ENCODE measurements at places on chromosomes 5 and 9.

DNA sequence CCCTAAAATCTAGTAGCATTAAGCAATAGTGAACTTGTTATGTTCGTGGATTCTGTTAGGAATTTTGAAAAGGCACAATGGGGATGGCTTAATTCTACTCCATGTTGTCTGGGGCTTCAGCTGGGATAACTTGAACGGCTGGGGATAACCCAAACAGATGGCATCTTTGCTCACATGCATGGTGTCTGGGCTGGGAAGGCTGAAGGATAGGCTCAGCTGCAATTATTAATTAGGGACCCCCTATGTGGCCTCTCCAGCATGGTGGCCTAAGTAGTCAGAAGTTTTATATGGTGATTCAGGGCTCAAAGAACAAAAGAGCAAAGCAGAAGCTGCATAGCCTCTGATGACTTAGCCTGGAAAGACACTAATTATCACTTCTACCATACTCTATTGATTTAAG is 551.1 kb downstream of the PSAT1 start:
- no peak for ATAC-seq

DNA sequence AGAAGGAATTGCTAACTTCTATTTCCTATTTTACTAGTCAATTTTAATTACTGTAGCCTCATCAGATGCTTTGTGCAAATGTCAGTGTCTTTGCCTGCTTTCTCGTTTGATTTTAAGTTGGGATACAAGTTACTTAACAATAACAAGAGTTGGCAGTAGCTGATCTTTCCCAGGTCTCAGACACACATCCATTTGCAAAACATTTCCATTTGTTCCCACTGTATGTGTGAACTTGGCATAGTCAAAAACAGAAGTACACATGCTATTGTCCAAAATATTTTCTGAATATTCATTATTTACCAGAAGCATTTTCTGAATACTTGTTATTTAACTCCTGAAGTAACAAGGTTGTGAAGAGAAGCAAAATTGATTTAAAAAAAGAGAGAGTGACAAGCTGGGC is 35.0 kb upstream of the NAA35 start:
- peak; percentile 58 for ATAC-seq

DNA sequence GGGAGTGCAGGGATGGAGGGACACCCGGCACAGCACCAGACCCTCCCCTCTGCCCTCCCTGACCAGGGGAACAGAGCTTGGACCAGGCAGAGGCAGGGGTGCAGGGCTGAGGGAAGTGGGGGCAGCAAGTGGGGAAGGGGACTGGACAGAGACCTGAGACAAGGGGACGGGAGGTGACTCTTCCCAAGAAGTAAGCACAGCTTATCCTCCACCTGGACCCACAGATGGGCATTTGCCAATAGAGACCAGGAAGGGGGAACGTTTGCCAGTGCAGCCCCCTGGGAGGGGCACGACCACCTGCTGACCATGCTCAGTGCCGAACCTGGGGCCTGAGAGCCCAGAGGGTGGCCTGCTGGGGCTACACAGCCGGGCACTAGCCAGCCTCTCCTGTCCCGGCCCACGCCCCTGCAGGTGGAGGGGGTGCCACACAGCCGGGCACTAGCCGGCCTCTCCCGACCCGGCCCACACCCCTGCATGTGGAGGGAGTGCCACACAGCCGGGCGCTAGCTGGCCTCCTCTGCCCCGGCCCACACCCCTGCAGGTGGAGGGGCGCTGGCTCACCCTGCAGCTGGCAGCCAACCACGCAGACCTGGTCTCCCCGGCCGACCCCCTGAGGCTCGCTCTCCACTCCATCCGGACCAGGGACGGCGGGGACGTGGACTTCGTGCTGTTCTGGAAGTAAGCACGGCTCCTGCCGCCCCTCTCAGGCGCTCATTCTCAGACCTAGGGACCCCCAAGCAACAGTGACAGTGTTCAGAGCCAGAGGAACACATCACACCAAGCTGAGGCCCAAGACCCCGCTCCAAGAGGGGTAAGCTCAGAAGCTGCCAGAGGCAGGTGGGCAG is 24.3 kb downstream of the GLT6D1 start:
- no peak for ATAC-seq

- peak; percentile 23 for ATAC-seq
These were observed 207.6 kb downstream of the CETN3 start for GRCh38 chr5:90201923-90202322.

- peak; percentile 52 for ATAC-seq
These were observed 102.5 kb downstream of the ST8SIA4 start for GRCh38 chr5:100800562-100800961.

Data from motor neuron (in vitro differentiated cells).